Dermis blood vessel endothelial cell (primary cell): ENCODE measurements at places on chromosomes 16 and 17. TPM values are rescaled to one million over a fixed set of nuclear protein-coding genes. Genes with fewer than 3 reads are reported as not detected.

PRSS8 gene
- total RNA-seq: not detected in 2 replicates

GRCh38 chr17:12826431-12826830 lies 37.1 kb downstream of the ARHGAP44 start:
- DNase-seq: no peak

SNX20 gene
- 0.34 and 0.70 TPM in 2 replicates for total RNA-seq

TMEM235 gene
- total RNA-seq: 0.51 and 0.84 TPM in 2 replicates

FOXN1 gene
- total RNA-seq: not detected in 2 replicates

GRCh38 chr17:7878234-7878633 lies 10.4 kb upstream of the CHD3 start:
- DNase-seq: no peak

- no peak for DNase-seq
Measured at GRCh38 chr17:37829592-37830123, 84.8 kb upstream of the HNF1B start.
